ENCODE measurements at places on chromosomes 6 and 20.

DNA sequence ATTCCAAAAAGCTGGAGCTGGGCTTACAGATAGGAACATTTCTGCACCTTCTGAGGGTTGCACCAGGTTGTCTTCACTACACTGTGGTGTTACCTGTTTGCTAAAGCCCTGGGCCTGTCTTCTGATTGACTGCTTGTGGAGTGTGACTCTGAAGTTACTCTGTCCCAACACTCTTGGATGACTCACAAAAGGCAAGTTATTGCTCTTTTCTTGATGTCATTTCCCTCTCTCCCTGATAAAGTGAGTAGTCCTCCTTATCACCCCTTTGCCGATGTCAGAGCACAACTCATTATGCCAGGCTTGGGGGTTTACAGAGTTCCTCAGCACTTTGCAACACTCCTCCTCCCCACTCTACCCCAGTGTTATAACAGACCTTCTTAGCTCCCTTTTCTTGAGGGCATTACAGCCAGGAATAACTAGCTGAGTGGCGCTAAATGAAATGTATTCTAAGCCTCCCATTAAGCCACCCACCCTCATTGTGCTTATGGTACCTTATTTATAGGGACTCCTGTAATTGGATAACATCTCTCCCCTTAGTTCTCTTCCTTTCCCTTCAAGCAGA is 36.1 kb upstream of the NKX2-4 start:
- no peak for DNase-seq

GRCh38 chr6:11606332-11606731 is 68.8 kb downstream of the TMEM170B start:
- no peak for DNase-seq

DNA sequence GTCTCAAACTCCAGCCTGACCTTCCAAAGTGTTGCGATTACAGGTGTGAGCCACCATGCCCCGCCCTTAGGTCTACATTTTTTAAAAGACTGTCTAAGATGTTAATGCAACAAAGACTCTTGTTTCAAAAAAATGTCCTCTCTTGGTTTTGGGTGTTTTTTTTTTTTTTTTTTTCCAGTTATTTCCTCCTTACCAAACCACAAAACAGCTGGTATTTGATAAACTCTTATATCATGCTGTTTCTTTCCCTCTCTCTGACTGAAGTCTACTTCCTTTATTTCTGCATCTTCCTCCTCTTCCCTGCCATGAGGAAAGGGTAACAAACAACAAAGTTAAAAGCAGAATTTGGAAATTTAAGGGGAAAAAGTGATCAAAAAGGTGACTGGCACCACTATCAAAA is 21.2 kb downstream of the STK38 start:
- no peak for DNase-seq

DNA sequence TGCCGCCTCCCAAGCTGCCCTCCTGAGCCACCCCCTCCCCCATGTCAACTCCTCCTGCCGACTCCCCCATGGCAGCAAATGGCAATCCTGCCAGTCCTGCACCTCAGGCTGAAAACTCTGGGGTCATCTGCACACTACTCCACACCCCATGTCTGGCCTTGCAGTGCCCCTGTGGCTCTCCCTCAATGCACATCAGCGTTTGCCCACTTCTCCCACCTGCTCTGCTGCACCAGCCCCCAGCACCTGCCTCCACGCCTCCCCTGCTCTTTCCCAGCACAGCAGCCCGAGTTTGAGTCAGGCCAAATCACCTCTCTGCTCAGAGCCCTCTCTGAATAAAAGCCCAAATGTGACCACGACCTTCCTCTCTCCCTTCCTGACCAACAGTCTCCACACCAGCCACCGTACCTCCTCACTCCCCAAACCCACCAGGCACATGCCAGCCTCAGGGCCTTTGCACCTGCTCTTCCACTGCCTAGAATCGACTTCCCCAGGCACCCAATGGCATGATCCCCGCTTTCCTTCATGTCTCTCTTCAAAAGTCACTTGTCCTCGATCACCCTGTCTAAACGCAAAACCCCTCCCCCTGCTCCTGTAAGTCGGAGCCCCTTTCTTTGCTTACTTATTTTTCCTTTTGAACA is 4.3 kb downstream of the PXDC1 start:
- no peak for DNase-seq

GRCh38 chr20:59662161-59662560 is 57.8 kb downstream of the PHACTR3 start:
- peak; percentile 11 for DNase-seq

- DNase-seq, result no peak
Measured at GRCh38 chr20:50376888-50377459, 133.2 kb upstream of the PTPN1 start.

GRCh38 chr20:1094751-1095150 is 23.7 kb upstream of the PSMF1 start:
- no peak for DNase-seq

GRCh38 chr6:49087369-49087768 is 375.7 kb downstream of the MMUT start:
- no peak for DNase-seq

DNA sequence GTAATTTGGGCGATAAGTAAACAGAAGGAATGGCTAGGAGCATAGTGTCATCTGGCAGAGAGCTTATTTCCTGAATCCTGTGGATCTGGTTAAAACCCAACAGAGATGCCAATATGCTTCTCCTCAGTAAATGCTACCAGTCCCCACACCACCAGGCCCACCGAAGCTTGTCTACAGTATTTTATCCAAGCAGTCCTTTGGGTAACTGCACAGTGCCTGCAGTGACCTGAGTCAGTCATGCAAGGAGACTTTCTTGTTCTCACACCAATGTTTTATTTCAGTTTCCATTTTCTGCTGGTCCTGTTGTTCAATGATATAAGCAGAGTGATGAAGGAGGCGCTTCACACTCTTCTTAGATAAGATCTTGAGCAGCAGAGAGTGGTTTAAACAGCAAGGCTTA is 326.3 kb downstream of the RIMS1 start:
- no peak for DNase-seq

- no peak for DNase-seq
Measured at GRCh38 chr6:124052120-124052519, 248.5 kb downstream of the NKAIN2 start.

- no peak for DNase-seq
Measured at GRCh38 chr20:30593572-30593971, 663.9 kb upstream of the DEFB115 start.

All from ecto neural progenitor cell (in vitro differentiated cells).